CD8-positive, alpha-beta memory T cell (primary cell): ENCODE measurements at places on chromosomes 3 and 15. TPM values are rescaled to one million over a fixed set of nuclear protein-coding genes. Genes with fewer than 3 reads are reported as not detected.

DNA sequence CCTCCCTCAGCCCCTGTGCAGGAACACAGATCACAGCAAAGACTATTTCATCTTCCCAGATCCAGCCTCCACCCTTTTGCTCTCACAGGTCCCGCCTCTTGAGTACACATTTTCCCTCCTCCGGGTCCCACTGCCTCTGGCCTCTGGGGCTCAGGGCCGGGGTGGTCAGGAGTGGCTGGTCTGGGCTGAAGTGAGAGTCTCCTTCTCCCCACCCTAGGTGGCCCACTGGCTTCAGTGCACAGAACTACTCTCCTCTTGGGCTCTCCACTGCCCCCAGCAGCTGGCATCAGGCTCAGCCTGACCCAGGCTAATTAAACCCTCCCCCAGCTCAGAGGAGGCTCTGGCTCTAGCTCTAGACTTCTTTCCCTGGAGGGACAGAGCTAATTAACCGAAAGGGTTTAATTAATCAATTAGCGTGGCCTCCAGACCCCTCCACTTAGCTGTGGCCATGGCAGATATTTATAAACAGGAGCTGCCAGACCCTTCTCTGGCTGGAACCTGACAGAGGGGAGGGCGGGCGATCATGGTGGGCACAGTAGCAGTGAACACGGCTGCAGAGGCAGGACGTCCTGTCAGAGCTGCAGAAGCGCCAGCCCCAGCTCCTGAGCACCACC lies 15.1 kb downstream of the DUSP7 start:
- H3K4me1 ChIP-seq = peaks cover 6% of the 10 kb centered on the region
- H3K27me3 ChIP-seq = no peaks in the 10 kb centered on the region
- no peaks in the 10 kb centered on the region for H3K36me3 ChIP-seq
- H3K4me3 ChIP-seq = no peak overlapping the region

GRCh38 chr3:186988806-186989205 lies 58.5 kb downstream of the ST6GAL1 start:
- no peak overlapping the region for H3K4me3 ChIP-seq
- H3K27me3 ChIP-seq = no peaks in the 10 kb centered on the region
- H3K27ac ChIP-seq = no peak overlapping the region
- H3K4me1 ChIP-seq = no peaks in the 10 kb centered on the region

- H3K4me3 ChIP-seq = no peak overlapping the region
- no peaks in the 10 kb centered on the region for H3K27me3 ChIP-seq
- DNase-seq = peak; percentile 31
- H3K36me3 ChIP-seq = no peaks in the 10 kb centered on the region
- peaks cover 23% of the 10 kb centered on the region for H3K4me1 ChIP-seq
Measured at GRCh38 chr15:90851114-90851513, 17.3 kb upstream of the FURIN start.

GRCh38 chr15:85003593-85004312 lies 22.1 kb downstream of the PDE8A start:
- no peak overlapping the region for H3K4me3 ChIP-seq
- no peak for DNase-seq
- no peaks in the 10 kb centered on the region for H3K36me3 ChIP-seq
- no peak overlapping the region for H3K27ac ChIP-seq
- H3K4me1 ChIP-seq = peaks cover 23% of the 10 kb centered on the region

The PLXND1 gene
- 15.2 TPM for total RNA-seq
